ENCODE measurements at places on chromosomes 16 and 17.
A peak's percentile ranks its signal among the peaks of the same experiment; 100 is the strongest.

DNA sequence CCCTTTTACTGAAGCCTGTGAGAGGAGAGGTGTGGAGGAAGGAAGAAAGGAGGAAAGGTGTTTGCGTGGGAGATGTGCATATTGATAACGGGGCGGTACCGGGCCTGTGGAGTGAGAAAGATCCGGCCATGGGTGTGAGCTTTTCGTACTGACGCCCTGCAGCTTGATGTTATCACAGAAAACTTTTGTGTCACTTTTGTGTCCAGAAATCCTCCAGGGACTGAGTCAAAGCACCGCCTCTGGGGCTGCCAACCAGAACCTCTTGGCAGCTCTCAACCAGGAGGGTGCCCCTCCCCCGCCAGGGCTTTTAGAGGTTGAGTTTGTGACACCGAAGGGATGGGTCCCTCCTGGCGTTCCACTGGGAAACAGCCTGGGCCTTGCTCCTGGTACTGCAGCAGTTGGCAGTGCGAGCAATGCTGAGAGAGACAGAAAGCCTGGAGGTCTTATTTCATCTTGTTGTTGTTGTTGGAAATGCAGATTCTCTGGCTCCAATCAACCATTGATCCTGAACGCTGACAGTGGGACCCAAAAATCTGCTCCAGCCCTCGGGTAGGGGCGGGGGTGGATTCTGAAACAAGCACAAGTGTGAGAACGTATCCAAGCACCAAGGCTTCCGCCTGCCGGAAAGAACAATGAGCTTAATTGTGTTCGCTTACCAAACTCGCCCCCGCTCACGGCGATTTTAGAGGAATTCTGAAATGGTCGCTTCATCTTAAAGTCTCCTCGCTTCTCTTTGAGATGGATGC, 65.0 kb downstream of the CRISPLD2 start:
- peak; percentile 17 for ATAC-seq

- ATAC-seq = no peak
Observed at GRCh38 chr17:65278050-65278819, 141.1 kb downstream of the RGS9 start.

DNA sequence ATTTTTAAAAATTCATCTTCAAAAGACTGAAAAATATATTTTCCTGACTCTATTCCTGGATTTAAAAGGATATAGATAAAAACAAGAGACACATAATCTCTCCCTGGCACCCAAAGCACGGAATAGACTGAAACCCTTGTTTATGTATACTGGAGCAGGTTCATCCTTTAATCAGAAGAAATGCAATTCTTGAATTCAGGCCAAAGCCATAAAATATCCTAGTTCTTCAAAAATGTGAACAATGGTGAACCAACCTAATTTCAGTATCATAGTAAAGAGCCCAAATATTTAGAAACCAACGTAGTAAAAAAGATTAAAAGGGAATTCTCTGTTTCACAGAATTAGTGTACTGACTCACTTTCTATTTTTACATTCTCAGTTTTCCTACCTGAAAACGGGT, 188.5 kb upstream of the C17orf78 start:
- ATAC-seq = no peak

DNA sequence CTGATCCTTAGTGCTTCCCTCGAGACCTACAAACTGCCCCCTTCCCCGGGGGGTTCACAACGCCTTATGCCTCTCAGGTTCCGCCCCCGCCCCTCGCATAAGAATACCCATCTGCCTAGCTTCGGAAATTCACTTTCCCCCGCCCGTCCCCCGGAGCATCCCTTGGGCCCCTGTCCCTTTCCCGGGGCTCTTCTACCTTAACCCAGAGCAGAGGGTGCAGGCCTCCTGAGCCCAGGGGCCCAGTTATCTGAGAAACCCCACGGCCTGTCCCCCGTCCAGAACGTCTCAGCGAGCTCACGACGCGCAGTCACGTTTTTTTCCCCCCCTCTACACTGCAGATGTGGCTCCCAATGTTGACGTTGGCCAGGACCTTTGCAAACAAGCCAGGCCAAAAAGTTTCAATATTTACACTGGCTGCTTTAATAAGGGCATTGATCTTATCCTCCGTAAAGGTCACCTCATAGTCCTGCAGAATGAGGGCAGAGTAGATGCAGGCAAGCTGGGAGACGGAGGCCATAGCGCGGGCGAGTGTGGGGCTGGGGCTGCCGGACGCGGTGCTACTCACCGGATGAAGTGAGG, 1.4 kb upstream of the NBR1 start:
- peak; percentile 32 for ATAC-seq

DNA sequence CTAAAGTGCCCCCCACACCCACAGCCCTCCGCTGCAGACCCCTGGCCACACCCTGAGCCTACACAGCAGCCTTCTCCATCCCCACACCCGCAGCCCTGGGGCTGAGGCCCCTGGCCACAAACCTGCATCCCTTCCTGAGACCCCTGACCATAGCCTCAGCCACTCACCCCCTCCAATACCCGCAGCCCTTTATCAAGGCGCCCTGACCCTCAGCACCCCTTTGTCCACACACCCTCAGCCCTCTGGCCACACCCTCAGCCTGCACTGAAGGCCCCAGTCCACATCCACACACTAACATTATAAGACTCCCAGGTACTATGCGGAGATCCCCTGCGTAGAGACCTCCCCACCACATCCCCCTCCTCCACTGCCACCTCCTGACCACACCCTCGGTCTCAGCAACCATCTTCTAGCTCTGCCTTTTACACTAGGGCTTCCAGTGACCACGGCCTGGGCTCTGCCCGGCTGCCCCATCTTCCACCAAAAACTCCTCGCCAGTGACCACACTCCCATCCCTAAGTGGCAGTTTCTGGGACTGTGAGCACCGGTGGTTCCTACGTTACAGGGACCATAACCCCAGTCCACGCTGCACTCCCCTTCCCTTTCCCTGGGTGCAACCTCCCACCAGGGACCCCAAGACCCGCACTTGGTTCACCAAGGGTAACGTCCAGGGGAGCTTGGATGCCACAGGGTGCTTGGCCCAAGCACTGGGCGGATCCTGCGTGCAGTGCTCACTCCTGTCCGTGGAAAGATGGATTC, 818 bp downstream of the TPPP3 start:
- no peak for ATAC-seq

DNA sequence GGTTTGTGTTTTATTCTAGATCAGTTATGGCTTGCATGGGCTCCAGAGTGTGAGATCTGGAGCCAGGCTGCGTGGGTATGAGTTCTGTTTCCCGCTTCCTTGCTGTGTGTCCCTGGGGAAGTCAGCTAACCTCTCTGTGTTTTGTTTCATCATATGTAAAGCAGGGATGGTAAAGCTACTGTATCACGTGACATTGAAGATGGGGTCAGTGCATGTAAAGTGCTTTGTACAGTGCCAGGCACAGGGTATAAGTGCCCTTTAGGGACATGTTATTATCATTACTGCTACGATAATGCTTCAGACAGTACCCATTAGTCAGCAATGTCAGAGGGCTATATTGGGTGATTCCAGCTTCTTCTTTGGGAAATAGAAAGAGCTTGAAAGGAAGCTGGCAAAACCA, 186.2 kb downstream of the FOXL1 start:
- ATAC-seq = no peak

GRCh38 chr16:89693931-89694783, 7.3 kb downstream of the SPATA2L start:
- no peak for ATAC-seq

DNA sequence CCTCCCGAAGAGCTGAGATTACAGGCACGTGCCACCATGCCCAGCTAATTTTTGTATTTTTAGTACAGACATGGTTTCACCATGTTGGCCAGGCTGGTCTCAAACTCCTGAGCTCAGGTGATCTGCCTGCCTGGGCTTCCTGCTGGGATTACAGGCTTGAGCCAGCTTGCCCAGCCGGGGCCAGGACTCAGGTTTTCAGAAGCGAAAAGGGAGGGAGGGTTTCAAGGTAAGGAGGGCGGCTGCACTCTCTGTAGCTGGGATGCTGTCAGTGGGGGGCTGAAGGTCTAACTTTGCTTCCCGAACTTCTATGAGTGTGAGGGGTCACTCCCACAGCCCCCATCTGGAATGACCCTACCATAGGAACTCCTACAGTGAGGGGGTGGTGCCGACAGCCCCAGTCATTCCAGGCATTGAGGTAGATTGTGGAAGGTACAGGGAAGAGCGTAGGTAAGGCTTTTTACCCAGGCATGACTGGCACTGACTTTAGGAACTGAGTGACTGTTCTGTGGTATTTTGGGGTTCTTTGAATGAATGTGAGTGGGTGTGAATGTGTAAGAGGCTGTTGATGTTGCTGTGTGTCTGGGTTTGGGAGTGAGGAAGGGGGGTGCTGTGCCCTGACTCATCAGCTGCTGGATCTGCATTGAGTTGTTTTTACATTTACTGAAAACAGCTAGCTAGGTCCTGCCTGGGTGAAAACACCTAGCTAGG, 3.8 kb upstream of the C1QL1 start:
- no peak for ATAC-seq
